ENCODE measurements at places on chromosomes 2 and 18.

DNA sequence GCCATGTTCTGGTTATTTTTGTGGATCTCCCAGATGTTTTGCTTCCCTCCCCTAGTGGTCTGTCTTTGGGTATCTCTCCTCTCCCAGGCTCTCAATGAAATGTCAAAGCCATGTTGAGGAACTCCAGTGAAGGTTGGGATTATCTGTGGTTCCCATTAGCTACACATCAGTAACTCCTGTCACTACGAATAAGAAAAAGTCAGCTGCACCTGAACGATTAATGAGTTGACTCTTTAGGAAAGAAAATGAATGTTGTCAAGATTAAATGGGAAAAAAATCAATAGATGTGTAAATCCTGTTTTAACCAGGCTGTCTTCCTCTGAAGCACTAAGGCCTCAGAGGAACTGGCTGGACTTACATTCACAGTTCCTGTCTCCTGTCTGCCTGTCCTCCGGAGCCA is 94.0 kb upstream of the DAPL1 start:
- no peak for DNase-seq

DNA sequence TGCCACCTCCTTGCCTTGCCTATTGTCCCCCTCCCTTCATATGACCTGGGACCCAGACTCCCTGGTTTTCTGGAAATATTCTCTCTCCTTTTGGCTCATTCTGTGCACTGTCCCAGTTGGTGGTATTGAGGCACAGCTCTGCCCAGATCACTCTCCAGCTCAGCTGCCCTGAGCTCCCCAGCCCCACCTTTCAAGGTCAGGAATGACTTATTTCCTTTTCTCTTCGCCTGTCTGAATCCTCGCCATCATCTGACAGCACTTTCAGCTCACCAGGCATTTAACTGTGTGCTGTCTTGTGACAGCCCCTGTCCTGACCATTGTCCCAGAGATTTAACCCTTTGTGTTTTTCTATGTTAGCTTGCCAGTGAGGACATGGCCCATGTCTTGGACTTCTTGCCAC is 133.0 kb downstream of the MSH2 start:
- DNase-seq: no peak

DNA sequence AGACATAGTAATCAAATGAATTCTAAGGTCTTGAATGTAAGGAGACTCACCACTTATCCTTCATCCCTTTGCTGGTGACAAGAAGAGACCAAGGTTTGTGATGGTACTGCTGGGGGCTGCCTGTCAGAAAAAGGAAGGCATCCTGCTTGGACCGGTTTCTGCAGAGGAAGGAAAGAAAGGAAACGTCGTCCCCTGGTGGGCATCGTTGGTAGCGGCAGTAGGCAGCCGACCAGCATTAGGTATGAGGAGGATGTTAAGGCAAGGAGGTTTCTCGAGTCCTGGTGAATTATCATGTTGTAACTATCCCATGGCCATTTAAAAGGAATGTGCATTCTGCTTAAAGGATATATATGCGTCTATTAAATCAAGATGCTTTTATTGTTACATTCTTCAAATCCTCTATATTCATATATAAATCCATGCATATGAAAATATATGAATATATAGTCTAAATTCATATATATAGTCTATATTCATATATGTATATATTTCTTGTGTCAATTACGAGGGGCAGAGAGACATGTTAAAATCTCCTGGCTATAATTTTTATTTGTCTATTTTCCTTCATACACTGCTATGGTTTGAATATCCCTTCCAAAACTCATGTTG is 94.4 kb upstream of the TGFA start:
- DNase-seq: peak; percentile 71

DNA sequence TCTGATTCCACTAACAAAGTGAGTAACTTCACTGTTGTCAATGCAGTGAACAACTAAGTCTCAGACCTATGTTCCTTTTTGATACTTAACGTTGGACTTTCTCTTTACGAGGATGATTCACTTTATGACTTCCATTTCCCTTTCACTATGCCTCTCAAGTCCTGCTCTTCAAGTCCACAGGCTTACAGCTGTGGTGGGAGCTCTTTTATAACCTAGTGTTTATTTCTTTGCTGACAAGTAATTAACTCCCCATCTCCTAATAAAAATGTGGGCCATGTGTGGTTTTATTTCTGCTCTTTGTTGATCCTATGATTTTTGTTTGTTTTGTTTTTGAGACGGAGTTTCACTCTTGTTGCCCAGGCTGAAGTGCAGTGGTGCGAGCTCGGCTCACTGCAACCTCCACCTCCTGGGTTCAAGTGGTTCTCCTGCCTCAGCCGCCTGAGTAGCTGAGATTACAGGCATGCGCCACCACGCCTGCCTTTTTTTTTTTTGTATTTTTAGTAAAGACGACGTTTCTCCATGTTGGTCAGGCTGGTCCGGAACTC is 142.1 kb downstream of the USP34 start:
- no peak for DNase-seq

DNA sequence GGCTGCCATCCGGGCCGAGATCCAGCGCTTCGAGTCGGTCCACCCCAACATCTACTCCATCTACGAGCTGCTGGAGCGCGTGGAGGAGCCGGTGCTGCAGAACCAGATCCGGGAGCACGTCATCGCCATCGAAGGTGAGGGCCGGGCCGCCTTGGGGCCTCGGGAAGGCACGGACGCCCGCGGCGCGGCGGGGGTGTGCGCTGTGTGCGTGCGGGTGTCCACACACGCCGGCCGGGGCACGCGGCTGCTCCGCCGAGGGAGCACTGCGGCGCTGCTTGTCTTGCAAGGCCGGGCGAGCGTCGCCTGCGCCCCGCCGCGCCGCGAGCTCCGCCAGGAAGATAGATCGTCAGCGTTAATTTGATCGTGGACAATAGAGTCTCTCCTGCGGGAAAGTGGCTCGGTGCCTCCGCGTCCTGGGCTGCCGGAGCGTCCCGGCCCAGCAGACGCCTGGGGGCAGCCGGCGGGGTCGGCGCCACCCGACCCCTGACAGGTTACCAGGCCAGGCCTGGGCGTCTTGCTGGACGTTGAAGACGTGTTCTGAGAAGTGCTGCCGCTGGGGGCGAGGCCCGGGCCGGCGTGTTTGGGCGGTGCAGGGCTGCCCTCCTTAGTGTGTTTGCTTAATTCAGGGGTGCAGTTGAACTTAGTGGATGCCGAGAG is 1.0 kb downstream of the AGAP1 start:
- DNase-seq: no peak
